ENCODE measurements at places on chromosomes 13 and 19.
A peak's percentile ranks its signal among the peaks of the same experiment; 100 is the strongest.

- no peak for DNase-seq
Observed at GRCh38 chr13:61765181-61765742, 349.6 kb upstream of the PCDH20 start.

- DNase-seq: peak; percentile 60
Observed at GRCh38 chr19:17234911-17235299, 8.9 kb downstream of the OCEL1 start.

- no peak for DNase-seq
Observed at GRCh38 chr13:51590231-51590970, 6.1 kb downstream of the WDFY2 start.

- DNase-seq: no peak
Observed at GRCh38 chr13:31018511-31018910, 86.1 kb downstream of the TEX26 start.

DNA sequence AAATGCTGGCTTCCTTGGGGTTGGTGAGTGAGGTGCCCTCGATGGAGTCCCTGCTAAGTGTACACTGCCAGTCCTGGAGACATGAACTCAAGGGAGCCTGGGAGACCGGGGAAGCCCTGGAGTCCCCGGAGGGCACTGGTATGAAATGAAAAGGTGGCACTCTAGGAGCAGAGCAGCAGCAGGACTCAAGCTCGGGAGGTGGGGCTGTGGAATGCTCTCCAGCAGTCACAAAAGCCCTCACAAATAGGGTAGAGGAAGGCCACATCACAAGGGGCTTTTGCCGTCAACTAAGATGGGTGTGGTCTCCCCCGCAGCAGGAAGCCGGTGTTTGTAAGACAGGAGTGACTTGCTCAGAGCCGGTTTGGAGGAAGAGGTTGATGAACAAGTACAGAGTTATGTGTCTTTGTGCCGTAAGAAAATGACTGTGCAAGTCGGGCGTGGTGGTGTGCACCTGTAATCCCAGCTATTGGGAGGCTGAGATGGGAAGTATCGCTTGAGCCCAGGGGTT lies 19.3 kb downstream of the CCNE1 start:
- DNase-seq: peak; percentile 36

- no peak for DNase-seq
Observed at GRCh38 chr13:44844786-44845185, 144.5 kb downstream of the NUFIP1 start.

DNA sequence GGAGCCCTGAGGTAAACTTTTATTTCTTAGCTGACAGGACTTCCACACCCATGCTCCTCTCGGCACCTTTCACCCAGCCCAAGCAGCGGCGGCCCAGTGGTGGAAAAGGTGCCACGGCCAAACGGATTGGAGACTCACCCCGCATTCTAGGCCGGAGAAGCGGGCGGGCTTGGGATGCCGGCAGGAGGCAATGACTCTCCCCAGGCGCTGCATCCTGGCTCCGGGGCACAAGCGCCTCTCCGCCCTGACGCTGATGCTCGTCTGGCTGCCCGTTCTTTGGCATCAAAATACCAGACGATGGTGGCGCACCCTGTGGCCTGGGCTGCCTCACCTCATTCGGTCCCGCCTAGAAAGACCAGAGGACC lies 6.7 kb upstream of the ZNF606 start:
- DNase-seq: no peak

DNA sequence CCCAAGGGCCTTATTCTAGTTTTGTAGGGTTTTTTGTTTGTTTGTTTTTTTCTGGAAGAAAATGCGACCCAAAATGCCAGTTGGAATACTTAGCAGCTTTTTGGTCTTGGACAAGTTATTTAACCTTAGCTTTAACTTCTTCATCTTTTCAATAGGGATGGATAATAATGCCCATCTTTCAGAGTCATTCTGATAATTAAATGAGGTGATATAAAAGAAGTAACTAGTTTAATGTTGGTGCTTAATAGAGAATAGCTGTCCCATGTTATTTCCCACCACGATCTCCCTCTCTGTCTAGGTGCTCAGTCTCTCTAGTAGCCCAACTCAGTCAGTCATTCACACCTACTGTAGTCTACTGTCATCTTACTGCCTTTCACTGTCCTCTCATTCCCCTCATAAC lies 8.0 kb downstream of the LSM14A start:
- DNase-seq: no peak

DNA sequence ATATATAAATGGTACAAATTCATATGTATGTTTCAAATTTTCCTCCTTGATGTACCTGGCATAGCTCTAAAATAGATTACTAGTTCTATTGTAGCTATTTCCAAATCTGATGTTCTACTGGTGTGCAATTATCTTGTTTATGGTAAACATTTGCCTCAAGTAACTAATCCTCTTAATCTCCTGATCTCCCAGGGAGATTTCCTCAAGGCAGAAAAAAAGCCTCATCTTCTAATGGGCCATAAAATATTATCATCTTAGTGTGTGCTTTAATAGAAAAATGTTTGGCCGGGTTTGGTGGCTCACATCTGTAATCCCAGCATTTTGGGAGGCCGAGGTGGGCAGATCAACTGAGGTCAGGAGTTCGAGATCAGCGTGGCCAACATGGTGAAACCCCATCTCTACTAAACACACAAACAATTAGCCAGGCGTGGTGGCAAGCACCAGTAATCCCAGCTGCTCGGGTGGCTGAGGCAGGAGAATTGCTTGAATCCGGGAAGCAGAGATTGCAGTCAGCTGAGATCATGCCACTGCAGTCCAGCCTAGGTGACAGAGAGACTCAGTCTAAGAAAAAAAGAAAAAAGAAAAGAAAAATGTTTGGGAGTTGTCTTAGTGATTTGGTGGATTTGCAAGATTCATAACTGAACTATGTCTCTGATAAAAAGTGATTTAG lies 498.9 kb upstream of the SLITRK5 start:
- DNase-seq: no peak
